Esophagus squamous epithelium (tissue), 5 donors: ENCODE measurements at places on chromosomes 2 and 18.

DNA sequence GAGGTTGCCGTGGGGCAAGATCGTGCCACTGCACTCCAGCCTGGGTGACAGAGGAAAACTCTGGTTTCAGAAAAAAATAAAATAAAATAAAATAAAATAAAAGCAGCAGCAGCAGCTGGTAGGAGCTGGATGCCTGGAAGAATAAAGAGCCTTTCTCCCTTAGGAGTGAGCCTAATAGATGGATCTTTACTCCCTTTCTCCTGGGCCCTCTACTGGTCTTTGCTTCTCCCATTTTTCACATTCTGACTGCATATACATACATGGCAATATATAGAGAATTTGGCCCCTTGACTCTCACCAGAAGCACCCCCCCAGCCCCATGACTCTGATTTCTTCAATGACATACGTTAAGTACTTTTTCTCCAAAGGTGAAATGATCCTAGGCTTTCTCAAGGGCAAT, 9.8 kb upstream of the MALT1 start:
- no peak for DNase-seq

- no peak for DNase-seq
Measured at GRCh38 chr2:75340560-75340959, 141.2 kb upstream of the TACR1 start.

DNA sequence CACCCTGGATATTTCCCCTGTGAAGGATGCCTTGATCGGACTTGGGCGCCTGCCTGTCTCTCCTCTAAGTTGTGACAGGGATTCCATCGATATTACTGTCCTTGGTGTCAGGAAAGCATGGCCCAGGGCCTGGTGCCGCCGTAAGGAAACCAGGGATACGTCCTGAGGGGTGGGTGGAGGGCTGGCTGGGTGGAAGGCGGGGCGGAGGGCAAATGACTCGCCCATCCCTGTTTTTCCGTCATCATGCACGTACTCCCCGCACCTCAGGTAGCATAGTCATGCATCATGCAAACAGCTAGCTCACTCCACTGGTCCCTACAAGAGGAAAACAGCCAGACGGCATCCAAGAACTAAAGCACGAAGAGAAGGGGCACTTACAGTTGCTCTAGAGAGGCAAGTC, 57.1 kb downstream of the PXDN start:
- DNase-seq = no peak

DNA sequence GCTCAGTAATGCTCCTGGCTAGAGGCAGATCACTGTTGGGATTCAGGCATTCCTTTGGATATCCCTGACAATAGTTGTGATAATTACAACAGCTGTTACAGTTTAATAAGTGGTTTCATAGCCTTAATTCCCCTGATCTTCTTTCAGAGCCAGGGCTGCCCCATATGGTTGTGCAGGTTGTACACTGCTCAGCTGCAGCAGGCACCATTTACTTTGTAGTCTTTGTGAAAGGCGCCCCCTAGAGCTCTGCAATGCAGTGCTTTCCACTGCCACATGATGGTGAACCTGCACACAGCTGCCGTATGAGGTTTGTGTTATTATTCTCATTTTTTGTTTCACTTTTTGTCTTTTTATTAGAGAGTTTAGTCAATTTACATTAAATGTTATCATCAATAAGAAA, 239.1 kb downstream of the KCNS3 start:
- DNase-seq = no peak

DNA sequence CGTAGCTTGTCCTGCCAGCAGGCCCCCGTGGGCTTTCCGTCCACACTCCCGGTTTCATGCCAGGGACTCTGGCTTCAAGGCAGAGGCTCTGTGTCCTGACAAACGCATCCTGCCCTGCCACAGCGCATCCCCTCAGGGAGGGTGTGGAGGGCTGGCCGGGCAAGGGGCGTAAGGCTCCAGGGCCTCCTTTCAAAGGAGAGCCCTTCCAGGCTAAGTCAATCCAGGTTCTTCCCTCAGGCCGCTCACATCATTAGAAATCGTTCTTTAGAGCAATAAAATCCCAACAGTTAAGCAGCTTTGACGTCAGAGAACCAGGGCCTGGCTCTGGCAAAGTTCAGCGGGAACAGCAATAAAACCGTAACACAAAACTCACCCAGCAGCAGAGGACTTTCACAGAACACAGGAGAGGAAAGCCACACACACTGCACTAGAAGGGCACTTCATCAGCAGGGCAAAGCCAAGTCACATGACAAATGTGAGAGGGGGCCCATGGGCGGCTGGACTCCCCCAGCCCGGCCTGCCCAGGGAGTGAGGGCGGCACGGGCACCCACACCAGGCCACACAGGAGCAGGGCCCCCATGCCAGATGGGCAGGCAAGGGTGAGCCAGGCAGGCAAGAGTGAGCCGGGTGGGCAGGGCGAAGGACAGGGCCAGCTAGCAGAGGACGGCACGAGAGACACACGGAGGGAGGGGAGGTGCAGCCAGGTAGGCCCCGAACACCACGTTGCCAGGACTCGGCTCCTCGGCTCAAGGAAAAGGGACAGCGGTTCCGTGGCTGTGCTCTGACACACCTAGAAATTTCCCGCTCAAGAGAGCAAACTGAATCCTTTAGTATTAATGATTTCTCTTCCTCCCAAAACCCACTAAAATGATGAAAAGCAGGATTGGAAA, 52.0 kb downstream of the HDAC4 start:
- DNase-seq = no peak

GRCh38 chr2:20398956-20399567, 47.8 kb upstream of the RHOB start:
- DNase-seq = no peak

GRCh38 chr2:223469270-223470046, 132.7 kb downstream of the SCG2 start:
- no peak for DNase-seq
